ENCODE measurements at places on chromosomes 2 and 18. TPM values are rescaled to one million over a fixed set of nuclear protein-coding genes. Genes with fewer than 3 reads are reported as not detected.

DNA sequence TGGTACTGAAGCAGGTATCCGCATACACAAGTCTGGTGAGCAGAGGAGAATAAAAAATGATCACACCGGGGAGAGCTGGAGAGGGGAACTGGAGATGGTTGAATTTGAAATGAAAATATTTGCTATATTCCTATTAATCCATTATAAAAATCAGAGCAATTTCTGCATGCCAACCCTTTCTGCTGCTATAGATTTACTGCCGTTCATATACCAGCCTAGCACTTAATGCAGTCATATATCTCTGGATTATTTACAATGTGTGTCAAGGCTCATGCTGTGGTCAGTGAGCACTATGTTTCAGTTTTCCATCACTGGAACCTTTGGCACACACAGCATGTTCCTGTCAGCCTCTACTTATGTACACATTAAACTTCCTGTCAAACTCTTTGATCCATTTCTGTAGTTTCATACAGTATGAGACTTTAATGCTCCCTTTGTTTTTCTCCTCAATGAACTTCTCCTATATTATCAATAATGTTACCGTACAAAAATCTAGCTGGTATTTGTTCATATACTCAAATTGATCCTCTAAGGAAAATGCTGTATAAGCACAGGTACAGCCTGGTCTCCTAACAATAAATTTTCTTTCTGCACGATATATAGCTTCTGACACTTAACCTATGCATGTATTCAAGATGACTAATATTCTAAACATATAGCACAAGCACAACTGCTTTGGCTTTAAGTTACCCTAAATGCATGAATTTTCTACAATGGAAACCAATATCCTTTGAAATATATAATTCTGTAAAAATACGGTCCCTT is 36.7 kb downstream of the FANCL start:
- no peak for DNase-seq

DNA sequence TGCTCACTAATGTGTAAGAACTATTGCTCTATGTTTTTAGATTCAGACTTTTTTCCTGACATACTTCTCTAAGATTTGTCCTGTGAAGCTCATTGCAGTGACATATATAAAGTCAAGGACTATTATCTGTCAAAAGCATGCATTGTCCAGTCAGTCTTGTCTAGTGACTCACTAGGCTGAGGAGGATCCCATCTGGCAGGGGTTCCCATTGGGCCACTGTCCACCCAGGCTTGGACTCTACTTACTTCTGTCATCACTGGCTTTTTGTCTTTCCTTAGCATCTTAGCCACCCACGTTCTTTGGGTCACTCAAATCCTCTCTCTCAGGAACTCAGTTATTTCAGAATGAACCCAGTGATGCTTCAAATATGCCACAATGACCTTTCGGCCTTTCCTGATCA is 132.6 kb upstream of the NABP1 start:
- DNase-seq, result no peak

- DNase-seq, result no peak
These were observed 197.9 kb downstream of the NEDD4L start for GRCh38 chr18:58241877-58242276.

The REL gene
- total RNA-seq, result 23.3 TPM
